ENCODE measurements at places on chromosomes 13 and 19. TPM values are rescaled to one million over a fixed set of nuclear protein-coding genes. Genes with fewer than 3 reads are reported as not detected.

GRCh38 chr19:38303517-38304351, at the start of gene C19orf33:
Gene C19orf33, plus strand, starts transcription at chr19:38304251. Its CDS starts 11 bp downstream, at chr19:38304262.
- ATAC-seq, result peak; percentile 37

- ATAC-seq, result no peak
Observed at GRCh38 chr19:49570997-49571676, 9.2 kb downstream of the NOSIP start.

- ATAC-seq, result no peak
Observed at GRCh38 chr13:49571299-49572240, 13.8 kb downstream of the RCBTB1 start.

The NCAN gene
- 0.31 TPM for total RNA-seq

The MBD3L2 gene
- total RNA-seq, result not detected

The CYP4F3 gene
- 0.81 TPM for total RNA-seq

The PBX4 gene
- 0.42 TPM for total RNA-seq

The DHX34 gene
- 16.0 TPM for total RNA-seq

Measured in gastroesophageal sphincter (tissue), 4 donors.